Amniotic stem cell (primary cell): ENCODE measurements at places on chromosomes 3 and 15.

GRCh38 chr3:181956122-181956521, 244.4 kb downstream of the SOX2 start:
- no peak for DNase-seq

GRCh38 chr3:184740509-184741258, 28.8 kb upstream of the MAGEF1 start:
- peak; percentile 24 for DNase-seq

GRCh38 chr3:70822669-70823068, 510.2 kb upstream of the MDFIC2 start:
- DNase-seq = no peak

DNA sequence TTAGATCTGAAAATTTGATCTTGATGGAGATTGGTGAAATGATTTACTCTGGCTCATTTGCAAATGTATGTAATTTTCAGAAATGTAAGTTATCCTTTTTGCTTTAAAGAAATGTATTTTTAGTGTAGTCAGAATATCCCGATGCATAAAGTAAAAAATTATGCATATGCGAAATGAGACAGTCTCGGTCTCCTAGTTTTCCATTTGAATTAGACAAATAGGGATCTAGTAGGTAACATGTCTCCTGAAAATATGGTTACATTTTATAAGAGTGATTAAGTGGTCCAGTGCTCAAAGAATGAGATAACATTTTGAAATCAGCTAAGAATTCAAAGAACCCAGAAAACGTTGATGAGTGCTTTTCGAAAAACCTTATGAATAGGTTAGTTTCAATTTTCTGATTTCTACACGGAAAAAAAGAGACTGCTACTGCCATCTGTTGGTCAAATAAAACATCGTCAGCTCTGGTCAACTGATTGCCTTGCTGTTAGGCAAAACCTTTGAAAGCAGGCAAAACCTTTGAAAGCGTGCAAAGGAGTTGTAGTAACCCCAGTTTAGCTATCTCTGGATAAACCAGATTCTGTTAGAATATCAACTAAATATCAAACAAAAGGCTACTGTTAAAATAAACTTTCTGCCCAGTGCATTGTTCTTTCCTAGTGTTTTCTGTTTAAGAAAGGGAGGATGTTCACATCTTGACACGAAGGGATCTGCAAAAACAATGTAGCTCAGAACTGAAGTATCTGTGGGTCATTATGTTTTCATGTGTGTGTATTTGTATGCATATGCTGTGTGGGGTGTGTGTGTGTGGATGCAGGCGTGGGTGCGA, 59.3 kb upstream of the CHMP2B start:
- DNase-seq = peak; percentile 31

- DNase-seq = no peak
Measured at GRCh38 chr15:98802187-98802586, 153.8 kb downstream of the IGF1R start.

- DNase-seq = no peak
Measured at GRCh38 chr15:101801048-101801447, 2.3 kb upstream of the OR4F6 start.

- no peak for DNase-seq
Measured at GRCh38 chr3:184218814-184219213, 10.6 kb upstream of the VWA5B2 start.

- no peak for DNase-seq
Measured at GRCh38 chr15:82060817-82061216, 15.0 kb upstream of the MEX3B start.

- DNase-seq = no peak
Measured at GRCh38 chr15:89435362-89435761, 61.0 kb downstream of the RHCG start.
